Cerebellar cortex (tissue), 1 donor: ENCODE measurements at places on chromosomes 4 and X.

DNA sequence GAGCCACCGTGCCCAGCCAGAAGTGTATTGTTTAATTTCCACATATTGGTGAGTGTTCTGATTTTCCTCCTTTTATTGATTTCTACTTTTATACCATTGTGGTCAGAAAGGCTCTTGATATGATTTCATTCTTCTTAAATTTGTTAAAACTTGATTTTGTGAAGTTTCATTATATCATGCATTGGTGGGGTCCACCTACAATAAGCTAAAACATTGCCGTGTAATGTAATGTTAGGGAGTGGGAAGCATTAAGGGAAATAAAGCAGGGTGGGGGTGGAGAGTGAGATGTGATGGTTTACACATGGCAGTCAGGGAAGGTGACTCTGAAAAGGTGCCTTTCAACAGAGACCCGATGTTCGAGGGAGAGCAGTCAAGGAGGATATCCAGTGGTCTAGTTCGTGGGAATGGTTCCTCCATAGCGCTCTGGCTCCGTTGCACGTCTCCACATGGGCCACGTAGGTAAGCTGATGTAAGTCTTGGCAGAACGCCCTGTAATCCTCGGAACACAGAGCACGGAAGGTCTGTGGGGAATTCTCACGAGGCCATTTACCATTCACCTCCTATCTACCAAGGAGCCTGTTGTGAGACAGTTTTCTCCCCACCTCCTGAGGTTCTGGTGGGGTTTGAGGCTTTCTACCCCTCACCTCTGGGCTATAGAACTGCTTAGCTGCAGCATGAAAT, 7.7 kb upstream of the WDR13 start:
- peak; percentile 19 for DNase-seq

DNA sequence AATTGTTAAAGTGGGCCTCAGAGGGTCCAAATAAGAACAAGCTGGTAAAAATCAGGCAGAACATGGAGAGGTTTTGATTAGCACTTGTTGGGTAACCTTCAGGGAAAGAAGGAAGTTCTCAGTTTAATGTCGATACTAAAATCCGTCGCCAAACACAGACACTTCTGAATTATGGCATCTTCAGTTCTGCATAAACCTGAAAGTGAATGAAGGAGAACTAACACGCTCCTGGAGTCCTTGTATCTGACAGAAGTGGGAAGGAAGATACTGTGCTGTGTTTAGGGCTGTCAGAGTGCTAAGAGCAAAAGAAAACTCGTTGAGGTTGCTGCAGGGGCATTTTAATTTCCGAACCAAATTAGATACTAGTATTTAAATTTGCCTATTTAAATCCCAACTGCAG, 106.2 kb downstream of the TMA16 start:
- DNase-seq: no peak

DNA sequence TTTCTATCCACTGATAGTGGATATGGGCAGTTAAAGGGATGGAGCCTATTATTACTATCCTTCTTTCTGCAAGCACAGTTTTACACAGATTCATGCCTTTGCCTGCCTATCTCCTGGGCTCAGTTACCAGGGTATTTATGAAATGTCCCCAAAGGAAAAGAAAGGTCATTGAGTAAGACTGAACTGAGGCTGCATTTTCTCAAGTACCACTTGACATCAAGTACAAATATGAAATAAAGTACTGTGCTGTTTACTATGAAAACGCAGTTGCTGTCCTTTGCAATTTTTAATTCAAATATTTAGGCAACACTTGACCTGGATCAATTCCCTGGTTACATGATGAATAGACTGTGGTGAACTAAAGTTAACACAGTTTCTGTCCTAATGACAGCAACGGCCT, 23.5 kb upstream of the SPANXN4 start:
- DNase-seq: no peak

GRCh38 chr4:144688035-144688569, 42.1 kb downstream of the HHIP start:
- no peak for DNase-seq

DNA sequence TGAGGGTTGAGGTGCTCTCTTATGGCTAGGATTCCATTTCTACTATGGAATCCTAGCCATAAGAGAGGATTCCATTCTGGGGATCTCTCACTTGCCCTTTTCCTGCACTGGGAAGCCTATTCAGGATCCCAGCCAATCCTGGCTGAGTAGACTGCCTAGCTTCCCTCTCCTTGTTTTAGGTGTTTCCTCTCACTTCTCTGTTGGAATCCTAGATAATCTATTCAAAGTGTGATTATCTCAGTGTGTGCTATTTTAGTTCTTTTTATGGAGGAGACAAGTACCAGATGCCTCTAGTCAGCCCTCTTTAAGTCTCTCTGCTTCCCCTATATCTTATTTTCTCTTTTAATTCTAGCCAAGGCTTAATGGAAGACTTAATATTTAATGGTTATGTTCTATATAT, 34.5 kb upstream of the DDIT4L start:
- no peak for DNase-seq

GRCh38 chr4:44869985-44870384, 143.6 kb upstream of the GNPDA2 start:
- DNase-seq: no peak

GRCh38 chr4:25863831-25864418, 1.1 kb upstream of the SEL1L3 start:
- no peak for DNase-seq

- no peak for DNase-seq
Observed at GRCh38 chr4:71300964-71301363, 37.9 kb upstream of the SLC4A4 start.

DNA sequence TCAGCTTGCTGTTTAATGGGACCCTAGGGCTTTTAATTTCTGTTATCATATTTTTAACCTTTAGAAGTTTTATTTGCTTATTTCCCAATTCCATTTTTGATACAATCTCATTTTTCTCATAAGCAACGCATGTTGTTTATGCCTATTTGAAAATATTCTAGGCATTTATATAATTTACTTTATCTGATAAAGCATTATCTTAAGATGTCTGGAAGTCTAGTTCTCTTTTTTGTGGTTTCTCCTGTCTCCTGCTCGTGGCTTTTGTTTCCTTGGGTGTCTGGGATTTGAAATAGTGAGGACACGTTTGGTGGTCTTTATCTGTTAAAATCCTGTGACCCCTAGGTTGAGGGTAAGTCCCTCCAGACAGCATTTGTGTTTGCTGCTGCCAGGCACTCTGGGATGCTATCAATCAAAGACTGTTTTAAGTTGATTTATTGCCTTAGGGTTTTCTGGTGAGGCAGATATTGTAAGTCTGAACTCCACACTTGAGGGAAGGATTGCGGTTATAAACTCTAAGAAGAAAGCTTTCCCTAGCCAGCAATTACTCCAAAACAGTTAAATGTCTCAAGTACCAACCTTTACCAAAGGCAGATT, 208.0 kb downstream of the PRDM5 start:
- no peak for DNase-seq
